ENCODE measurements at places on chromosomes 5 and 9.

DNA sequence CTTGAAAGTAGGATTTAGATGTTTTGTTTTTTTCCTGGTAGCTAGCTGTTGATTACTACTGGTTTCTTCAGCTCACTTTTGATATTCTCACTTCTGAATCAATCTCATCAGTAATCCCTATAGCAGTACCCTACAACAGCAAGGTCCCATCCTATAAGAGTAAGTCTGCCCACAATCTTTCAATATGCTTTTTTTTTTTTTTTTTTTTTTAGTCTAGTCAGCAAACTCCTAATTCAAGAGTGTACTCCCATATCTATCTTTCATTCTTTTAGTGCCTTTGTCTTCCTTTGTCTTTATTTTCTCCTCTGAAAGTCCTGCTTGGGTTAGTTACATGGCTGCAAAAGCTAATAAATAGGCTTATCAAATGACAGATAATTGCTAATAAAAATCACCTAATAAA lies 362.4 kb upstream of the RIOK2 start:
- no peak for DNase-seq

- no peak for DNase-seq
Measured at GRCh38 chr9:82572146-82572545, 490.8 kb downstream of the RASEF start.

- no peak for DNase-seq
Measured at GRCh38 chr5:158976035-158976434, 123.7 kb downstream of the EBF1 start.

- DNase-seq: no peak
Measured at GRCh38 chr9:77735494-77735893, 87.4 kb upstream of the GNA14 start.

- no peak for DNase-seq
Measured at GRCh38 chr5:148913985-148914431, 87.6 kb downstream of the ADRB2 start.

- DNase-seq: no peak
Measured at GRCh38 chr9:111094433-111094924, 56.2 kb upstream of the LPAR1 start.

DNA sequence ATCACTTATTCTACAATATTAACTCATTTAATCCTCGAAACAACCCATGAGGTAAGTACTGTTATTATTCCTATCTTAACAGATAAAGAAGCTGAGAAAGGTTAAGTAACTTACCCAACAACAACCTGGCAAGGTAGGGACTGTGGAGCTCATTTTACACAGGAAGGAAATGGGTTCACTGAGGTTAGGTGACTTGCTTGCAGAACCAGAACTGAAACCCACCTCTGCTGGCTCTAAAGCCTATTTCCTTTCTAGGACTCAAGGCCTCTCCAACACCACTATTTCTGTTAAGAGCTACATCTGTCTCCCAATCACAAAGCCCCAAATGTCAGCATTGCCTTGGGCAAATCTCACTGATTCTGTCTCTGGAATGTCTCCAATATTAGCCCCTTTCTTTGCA lies 38.9 kb upstream of the IFNK start:
- DNase-seq: peak; percentile 45

DNA sequence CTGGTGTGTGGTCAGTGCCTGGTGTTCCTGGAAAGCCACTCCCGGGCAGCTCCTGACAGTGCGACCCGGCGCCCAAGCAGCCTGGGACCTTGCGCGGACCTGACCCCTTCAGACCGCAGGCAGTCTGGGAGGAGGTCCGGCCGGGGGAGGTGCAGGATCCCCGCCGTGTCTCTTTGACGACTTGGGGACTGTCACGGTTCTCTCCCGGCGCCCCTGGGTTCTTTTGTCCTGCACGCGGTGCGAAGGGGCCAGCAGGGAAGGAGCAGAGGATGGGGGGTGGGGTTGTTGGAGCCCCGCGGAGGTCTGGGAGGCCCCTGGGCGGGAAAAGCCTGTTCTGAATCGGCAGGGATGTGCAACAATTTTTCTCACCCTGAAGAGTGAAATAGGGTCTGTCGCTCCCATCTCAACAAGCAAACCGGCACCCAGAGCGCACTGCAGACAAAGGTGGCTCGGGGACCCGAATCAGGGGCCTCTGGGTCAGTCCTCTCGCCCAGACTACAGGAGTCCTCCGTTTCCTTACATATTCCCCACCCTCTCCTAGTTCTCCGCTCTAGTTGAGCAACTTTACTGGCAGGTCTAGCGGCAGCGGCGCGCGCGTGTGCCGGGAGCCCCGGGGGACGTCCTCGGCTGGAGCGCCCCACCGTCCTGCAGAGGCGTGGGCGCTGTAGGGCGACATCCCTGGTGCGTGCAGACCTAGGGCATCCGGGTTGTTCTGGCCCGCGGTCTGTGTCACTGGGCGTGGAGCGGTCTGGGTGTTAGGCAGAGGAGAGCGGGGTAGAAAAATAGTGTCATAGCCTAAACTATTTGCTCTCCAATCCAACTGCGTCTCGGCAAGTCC lies 1.2 kb downstream of the VCAN start:
- DNase-seq: no peak

- DNase-seq: no peak
Measured at GRCh38 chr5:148719605-148720004, 65.3 kb upstream of the HTR4 start.

DNA sequence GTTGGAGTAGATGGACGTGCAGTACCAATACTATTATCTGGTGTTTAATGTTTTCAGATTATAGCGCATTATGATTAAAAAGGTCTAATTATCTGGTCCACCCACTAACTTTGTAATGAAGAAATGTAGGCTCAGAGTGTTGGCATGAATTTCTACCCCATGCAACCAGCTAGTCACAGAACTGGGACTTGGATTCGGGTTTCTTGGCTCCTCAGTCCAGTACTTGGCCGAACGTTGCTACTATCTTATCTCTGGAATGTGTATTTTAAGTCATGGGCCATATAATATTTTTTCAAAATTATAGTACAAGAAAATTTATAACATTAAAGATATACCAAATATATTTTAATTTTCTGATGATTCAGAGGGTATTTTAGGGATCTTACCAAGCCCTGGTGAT lies 657.5 kb upstream of the DMAC1 start:
- no peak for DNase-seq

GRCh38 chr5:151255621-151256286 lies 2.8 kb downstream of the GM2A start:
- peak; percentile 74 for DNase-seq

GRCh38 chr5:72377910-72378638 lies 57.9 kb downstream of the PTCD2 start:
- no peak for DNase-seq

DNA sequence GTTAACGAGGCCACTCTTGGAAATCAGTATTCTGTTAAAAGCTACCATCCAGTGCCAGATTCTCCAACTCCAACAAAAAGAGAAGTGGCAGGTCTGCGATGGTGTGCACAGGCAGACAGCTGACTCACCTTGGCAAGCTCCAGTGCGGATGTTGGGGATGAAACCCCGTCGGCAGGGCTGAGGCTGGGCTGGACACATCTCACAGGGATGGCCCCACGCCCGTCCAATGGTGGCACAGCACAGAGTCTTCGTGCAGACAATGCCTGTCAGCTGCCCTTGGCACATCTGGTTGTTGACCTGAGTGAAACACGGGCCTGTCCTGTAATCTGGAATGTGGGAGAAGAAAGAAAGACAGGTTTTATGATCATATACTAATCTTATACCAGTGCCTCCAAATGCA lies 73.4 kb downstream of the FBN2 start:
- DNase-seq: no peak

GRCh38 chr5:163706053-163706771 lies 200.8 kb downstream of the MAT2B start:
- no peak for DNase-seq

GRCh38 chr9:14281876-14282275 lies 32.1 kb downstream of the NFIB start:
- no peak for DNase-seq
